Central memory CD4-positive, alpha-beta T cell (primary cell): ENCODE measurements at places on chromosomes 3 and 15.
A peak's percentile ranks its signal among the peaks of the same experiment; 100 is the strongest.

GRCh38 chr3:38122712-38123290, 14.1 kb downstream of the ACAA1 start:
- no peak for DNase-seq

DNA sequence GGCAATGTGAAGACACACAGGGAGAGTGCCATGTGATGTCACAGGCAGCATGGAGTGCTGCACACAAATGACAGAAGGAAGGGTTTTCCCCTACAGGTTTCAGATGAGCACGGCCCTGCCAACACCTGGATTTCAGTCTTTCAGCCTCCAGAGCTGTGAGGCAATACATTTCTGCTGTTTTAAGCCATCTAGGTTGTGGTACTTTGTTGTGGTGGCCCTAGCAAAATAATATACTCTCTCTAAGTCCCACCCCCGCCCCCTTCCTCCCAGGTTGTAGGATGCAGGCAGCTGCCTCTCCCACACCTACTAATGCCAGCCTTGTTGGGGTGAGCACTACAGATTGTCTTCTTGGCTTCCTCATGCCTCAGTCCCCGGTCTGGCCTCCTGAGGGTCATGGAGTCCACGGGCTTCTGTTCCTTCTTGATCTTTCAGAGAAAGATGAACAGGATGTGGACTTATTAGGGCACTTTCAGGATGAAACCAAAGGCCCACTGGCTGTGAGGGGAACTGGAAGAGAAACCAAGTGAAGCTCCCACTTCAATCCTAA, 180.0 kb downstream of the CD47 start:
- peak; percentile 3 for DNase-seq

DNA sequence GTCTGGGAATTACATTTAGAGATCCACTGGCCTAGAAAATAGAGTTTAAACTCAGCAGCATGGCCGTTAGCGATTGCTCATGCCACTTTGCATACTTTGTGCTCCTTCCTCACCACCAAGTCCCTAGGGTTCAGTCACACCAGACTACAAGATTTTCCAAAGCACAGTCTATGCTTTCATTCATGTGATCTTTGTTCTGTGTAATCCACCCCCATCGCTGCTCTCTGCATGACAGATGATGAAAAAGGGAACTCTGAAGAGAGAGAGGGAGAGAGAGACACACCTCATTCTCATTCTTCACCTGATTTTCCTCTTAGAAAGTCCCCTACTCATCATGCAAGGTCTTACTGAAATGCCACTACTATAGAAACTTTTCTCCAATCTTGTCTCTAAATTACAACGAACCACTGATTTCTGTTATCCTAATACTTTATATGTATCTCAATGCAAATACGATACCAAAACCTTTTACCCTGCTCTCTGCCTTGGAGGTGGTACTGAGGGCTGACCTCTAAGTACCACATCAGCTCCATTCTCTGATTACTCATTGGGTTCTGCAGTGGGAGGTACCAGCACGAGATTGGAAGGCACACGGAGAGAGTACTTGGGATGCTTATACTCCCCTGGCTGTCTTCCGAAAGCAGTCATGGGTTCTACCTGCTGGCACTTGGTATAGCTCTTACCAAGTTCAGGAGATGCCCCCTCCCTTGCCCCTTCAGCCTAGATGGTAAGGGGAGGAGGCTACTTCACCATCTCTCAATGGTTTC, 1.1 kb upstream of the PARP15 start:
- no peak for DNase-seq

DNA sequence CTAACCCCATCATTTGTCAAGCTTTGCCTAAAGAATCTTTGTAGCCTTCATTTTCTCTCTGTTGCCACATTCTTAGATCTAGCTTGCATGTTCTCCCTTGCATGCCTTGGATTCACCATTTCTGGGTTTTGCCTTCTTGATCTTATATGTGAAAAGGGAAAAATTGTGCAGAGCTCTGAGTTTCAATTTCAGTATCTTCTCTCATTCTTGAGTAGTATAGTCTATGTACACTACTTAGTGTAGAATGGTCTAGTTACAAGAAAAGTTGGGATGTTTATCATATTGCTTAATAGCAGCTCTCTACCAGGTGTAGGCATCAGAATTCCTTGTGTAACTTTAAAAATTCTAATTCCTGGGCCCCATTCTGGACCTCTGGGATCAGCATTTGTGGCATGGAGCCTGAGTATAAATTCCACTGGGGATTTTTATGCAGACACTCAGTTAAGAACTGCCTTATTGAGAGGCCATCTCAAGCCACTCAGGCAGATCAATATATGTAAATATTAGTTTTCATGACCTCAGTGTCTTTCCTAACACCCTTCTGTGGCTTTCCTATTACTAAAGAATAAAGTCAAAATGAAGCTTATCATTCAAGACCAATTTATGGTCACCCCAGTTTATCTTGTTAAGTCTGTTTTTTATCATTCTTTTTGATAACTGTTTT, 23.4 kb downstream of the GTF2E1 start:
- DNase-seq = no peak

DNA sequence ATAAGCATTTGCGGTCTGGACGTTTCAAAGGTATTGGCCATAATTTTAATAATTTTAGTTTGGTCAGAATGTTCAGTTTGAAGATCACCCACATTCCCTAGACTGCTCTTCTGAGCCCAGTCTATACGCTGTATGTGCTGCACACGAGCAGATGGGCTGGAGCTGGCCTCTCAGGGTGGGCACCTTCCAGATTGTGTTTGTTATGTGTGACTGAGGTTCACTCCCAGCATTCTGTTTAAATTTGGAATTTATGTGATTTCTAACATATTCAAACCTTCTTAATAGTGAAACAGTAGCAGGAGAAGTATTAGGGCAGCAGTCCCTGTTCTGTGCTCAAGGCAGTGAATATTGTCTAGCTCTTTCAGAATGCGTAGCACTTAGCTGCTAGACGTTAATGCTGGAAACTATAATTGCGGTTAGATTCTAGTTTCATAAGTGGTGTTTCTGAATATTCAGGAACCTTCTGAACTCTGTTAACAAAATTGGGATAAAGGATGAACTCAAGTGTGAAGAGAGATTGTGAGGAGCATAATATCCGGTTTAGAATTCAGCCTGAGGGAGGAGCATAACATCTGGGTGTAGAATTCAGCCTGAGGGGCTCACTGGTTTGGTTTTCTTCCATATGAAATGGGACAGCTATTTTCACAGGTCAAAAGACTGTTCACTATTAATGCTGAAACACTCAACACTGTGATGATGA, 68.6 kb upstream of the RPL35A start:
- no peak for DNase-seq

DNA sequence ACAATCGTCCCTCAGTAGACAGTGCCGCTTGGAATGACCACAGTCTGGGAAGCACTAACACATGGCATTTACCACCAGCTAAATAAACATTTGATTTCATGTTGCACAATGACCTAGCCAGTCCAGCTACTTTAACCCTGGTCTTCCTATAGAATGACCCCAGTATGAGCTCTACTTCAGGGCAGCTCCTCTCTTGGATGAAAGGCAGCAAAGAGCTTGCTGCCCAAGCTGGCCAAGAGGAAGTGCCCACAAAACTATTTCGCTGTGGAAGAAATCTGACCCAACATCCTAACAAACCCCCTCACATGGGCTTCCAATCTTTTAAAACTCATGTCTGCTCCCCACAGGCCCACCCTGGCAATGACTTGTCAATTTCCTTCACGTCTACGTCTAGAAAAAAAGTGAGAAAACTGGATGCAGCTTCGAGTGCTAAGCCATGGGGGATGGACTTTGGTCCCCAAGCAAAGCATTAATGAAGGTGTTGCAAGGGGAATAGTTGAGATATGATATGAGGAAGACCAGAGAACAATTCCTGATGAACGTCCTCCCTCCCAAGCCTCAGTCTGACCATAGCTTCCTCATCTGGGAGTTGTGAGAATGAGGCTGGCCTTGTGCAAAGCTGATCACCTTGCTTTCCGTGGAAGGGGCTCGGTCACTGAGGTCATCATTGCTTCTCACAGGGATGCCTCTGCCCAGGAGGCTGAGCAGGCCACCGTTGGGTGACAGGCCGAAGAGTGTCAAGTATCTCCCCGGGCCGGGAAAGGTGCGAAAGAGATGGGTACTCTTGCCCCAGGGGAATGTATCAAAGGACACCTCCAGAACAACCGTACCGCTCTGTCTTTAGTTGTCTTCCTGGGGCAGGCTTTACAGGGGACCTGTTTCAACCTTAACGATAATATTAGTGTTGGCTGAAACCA, 964 bp downstream of the SLC25A20 start:
- no peak for DNase-seq

GRCh38 chr15:40479024-40479423, 8.2 kb downstream of the CHST14 start:
- DNase-seq = no peak

DNA sequence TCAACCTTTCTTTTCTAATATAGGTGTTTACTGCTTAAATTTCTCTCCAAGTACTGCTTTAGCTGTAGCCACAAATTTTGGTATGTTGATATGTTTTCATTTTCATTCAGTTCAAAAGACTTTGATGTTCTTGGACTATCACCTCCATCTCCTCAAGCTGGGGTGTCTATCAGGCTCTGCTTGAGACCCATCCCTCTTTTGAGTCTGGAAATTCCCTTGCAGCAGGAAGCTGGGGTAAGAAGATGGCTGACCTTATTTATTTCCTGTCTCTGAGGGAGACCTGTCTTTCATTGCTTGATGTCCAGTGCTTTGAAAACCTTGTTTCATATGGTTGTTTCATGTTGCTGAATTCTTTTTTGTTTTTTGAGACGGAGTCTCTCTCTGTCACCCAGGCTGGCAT, 60.5 kb upstream of the ADPGK start:
- DNase-seq = peak; percentile 6

GRCh38 chr3:46200790-46201189, 7.3 kb downstream of the CCR1 start:
- no peak for DNase-seq

DNA sequence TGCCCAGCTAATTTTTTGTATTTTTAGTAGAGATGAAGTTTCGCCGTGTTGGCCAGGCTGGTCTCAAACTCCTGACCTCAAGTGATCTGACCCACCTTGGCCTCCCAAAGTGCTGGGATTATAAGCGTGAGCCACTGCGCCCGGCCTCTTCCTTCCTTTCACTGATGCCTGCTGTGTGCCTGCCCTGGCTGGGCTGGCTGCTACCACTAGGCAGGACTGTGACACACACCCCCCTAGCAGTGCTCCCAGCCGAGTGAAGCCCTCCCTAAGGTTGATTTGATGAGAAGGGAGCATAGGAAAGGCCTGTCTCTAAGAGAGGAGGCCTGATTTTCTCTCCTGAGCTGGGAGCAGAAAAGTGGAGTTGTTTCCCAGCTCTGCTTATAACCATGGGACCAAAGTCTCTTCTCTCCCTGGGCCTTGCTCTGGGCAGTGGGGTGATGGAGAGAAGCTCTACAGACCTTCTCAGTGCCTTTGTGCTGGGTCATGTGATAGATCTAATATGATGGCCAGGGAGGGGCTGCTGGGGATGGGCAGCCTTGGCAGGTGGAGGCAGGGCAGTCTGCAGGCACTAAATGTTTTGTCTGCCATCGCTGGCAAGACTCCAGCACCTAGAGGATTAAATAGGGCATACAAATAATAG, 20.1 kb upstream of the SFMBT1 start:
- DNase-seq = no peak

GRCh38 chr3:9361691-9362388, 1.0 kb upstream of the THUMPD3 start:
- no peak for DNase-seq

DNA sequence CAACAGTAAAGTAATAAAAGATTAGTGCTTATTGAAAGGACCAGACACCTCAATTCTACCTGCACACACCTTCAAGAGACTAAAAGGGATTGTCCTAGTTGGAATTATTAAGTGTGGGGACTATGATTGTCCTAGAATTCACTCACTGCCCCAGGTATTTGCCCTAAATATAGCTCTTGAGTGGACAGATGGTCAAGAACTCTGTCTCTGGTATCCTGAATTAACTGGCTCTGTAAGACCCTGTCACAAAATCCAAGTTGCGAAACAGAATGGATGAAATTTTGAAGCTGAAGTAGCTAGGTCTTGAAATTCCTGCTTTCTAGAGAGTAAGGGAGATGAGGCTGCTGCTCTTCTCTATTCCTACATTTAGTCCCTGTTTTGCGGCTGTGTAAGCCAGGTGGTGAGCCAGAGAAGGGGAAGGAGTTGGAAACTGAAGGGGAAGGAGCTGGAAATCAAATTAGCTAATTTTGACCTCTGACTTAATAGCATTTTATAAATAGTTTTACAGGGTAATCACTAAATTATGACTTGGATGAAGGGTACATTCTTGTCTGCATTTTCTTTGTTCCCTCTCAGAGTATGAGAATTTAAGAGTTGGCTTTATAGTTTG, 34.5 kb downstream of the KBTBD12 start:
- no peak for DNase-seq

DNA sequence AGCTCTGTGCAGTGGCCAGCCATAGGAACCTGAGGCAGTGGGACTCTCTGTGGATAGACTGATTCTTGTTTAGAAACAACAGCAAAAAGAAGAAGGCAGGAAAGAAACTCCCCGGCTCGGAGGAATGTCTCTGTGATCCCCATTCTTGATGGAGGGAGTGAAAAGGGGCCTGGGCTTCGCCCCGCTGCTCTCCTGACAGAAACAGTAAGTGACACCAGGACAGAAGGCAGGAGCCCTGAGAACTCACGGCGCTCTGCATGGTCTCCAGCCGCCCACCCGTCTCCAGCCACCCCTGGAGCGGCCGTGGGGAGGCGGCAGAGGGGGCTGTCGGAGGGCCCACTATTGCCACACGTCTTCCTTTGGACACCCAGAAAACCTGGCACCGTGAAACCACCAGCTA, 35.7 kb upstream of the PARL start:
- DNase-seq = no peak

GRCh38 chr3:30989276-30990030, 95.0 kb upstream of the GADL1 start:
- DNase-seq = no peak

DNA sequence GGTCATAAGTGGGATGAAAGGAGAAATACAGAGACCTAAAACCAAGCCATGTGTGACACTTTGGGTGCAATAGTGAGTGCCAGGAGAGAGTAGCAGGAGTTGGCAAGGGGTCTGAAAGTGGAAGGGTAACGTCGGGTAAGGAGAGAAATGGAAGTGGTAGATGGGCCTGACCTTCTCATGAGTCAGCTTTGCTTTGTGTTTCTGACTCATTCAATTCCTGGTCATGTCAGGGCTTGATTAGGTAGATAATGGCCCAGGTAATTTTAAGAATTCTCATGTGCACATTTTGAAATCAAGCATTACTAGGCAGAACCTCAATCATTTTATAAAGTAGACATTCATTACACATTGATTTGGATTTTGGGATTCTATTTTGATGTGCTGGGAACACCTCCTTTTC, 262.5 kb downstream of the SOX2 start:
- DNase-seq = no peak

DNA sequence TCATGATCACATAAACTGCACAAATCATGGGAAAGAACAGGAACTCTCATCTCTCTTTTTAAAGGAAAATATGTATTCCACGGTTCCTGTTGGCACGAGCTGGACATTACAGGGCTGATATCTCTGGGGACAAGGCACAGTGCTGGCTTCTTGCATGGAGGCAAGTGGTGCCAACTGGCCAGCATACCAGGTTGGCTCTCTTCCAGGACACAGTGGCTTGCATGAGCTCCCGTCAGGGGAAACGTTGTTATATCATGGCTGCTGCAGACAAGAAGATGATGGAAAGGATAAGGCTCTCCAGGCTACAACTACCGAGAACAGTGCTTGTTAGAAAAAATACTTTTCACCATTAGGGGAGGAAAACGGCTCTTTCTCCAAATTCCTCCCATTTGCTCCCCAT, 283.9 kb downstream of the RORA start:
- DNase-seq = no peak
